ENCODE measurements at places on chromosomes 2 and 18.

DNA sequence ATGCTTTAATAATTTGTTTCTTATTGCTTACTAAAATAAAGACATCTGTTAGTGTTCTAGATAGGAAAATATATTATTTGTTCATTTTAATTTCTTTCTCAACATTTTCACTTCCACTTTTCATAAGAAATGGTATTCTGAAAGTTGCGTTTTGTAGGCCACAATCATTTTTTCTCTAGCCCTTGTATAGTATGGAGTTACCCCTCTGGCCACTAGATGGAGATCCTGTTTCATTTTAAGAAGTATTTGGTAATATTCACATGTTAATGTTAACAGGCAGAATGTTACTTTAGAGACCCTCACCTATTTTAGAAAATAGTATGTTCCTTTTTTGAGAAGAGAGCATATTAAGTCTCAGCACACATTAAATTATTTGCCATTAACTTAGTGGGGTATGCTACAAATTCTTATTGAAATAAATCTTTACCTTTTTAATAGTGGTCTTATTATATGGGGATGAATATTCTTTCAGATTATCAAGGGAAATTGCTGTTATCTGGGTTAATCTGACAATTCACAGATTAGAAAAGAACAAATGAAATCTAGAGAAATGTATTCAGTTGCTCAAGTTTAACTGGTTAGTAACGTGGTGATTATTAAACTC lies 73.9 kb upstream of the TTC27 start:
- DNase-seq = no peak

- no peak for DNase-seq
Measured at GRCh38 chr18:35524226-35524625, 26.5 kb upstream of the INO80C start.

DNA sequence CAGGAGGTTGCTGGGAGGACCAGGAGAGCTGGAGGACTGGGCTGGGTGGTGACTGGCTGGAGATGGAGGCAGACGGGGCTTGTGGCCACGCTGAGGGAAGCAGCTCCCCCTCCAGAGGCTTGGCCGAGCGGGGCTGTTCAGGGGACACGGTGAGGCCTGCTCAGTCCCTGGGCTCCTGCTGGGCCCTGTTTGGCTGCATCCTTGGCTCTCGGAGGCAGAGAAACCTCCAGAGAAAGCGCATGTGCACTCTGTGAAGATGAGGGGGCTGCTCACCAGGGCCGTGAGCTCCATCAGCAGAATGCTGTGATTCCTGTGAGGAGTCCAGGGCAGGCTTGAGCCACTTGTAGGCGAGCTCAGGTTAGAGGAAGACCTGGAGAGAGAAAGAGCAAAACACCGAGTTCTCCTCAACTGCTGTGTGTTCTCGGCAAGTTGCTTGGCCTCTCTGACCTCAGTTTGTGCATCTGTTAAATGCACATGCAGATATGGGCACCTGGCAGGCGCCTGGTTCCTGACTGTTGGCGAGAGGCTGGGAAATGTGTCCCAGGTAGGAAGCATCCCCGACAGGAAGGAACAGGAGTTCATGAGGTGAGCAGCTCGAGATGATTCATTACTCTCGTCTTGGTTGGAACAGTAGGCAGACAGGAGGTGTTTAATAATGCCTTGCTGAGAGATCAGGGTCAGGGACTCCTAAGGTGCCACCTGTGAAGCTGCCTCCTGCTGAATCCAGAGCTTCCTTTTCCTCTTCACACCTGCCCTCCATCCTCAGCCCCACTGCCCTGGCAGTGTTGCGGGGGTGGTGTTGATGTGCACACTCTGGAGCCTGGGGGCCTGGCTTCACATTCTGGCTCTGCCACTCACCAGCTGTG lies 941 bp downstream of the ZAP70 start:
- peak; percentile 61 for DNase-seq

GRCh38 chr2:239889641-239890121 lies 135.5 kb downstream of the NDUFA10 start:
- no peak for DNase-seq

DNA sequence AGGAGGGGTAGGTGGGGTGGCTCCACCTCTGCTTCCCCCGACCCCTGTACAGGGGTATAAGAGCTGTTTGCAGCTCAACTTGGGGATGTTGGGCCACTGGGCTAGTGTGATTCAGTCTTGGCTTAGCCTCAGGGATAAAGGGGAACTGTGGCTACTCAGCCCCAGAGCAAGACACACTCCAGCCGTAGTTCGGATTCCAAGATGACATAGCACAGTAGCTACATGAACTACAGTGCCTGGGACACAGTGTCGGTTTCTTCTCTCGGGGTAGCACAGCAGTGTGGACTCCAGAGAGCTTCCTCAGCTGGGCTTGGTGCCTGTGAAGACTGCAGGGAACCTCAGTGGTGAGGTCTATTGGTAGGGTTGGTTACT lies 21.1 kb downstream of the CARF start:
- DNase-seq = no peak

DNA sequence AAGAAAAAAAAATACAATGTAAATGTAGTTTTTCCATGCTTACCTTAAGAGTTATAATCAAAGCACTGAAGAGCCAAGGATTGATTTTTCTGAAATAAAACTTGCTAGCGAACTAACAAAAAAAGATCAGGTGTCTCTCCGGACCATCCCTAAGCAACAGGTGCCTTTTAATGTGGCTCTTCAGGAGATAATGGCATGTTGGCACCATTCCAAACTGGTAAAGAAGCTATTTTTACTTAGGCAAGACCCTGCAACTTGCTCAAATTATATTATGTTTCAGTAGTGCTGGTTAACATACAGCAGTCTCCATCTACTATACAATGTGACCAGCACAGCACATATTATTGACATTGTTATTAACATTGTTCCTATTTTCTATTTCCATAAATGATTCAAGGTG lies 2.3 kb upstream of the GCC2 start:
- DNase-seq = no peak

GRCh38 chr2:84194949-84195644 lies 264.0 kb downstream of the SUCLG1 start:
- no peak for DNase-seq

GRCh38 chr2:17605696-17606095 lies 65.2 kb downstream of the VSNL1 start:
- no peak for DNase-seq

GRCh38 chr2:95029898-95030341 lies 4.4 kb downstream of the MAL start:
- DNase-seq = no peak

GRCh38 chr2:240959941-240960308 lies 38.5 kb upstream of the SNED1 start:
- DNase-seq = no peak

GRCh38 chr2:100184055-100184737 lies 41.8 kb upstream of the AFF3 start:
- DNase-seq = no peak

DNA sequence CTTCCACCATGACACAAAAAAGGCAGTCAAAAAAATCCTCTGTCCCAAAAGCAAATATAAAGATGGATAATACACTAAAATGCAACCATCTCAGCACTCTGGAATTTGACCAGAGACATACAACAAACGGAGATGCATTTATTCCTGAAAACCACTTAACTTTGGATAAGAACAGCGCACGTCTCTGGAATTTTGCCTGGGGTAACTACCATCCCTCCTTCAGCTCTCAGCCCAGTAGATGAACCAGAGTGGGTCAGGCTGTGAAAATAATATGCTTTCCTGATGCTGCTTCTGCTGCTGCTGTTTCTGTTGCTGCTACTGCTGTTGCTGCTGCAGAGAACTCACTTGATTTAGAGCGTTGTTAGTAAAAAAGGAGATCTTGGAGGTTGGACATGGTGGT lies 133.8 kb upstream of the ACVR2A start:
- no peak for DNase-seq

GRCh38 chr2:62424899-62425298 lies 81.1 kb downstream of the TMEM17 start:
- DNase-seq = no peak

- no peak for DNase-seq
Measured at GRCh38 chr2:127277028-127277427, 16.9 kb downstream of the ERCC3 start.

DNA sequence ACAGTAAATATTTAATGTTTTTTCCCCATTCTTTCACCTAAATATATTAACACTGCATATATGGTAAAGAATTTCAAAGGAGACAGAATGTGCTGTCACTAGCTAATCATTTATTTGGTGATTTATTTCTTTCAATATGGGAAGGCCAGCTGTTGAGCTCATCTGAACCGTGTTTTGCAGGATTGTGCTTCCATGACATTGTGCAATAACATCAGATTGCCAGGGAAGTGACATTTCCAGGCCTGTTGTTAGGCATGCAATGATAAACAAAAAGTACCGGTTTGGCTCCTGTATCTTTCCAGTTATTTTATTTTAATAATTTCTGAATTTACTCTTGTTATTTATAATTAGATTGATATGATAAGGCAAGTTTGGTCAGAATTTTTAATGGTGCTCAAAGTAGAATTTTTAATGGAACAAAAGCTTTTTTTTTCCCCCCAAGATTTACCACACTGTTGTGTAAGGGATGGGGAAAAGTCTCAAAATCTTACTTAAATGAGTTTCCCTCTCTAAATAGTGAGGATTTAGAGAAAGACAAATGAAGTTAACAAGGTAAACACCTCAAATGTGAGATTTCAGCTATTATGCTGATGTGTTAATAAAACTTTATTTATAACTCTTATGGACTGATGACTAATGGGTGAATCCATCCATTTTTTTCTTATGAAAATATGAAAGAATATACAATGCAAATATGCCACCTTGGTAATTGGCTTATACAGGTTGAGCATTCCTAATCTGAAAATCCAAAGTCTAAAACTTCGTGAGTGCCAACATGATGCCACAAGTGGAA lies 52.7 kb downstream of the MALT1 start:
- DNase-seq = no peak

GRCh38 chr2:112026509-112026908 lies 28.6 kb upstream of the TMEM87B start:
- no peak for DNase-seq

DNA sequence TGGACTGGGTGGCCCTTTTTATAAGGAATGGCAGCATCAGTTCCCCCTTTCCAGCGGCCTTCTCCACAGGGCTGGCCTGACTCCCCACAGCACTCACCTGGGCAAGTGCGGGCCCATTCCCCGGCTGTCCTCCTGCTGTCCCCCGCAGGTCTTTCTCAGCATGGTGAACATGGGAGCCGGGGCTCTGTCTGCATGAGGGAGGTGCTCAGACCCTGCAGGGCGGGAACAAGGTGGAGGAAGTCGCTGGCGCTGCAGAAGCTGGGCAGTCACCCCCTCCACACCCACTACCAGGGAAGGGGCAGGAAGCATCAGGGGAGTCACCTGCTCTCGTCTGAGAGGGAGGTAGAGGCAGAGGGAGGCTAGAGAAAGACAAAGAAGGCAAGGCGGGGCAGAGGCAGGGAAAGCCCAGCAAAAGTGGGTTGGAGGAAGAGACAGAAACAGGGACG lies 12.2 kb downstream of the HES6 start:
- no peak for DNase-seq

GRCh38 chr2:128531856-128532255 lies 213.2 kb upstream of the HS6ST1 start:
- no peak for DNase-seq

DNA sequence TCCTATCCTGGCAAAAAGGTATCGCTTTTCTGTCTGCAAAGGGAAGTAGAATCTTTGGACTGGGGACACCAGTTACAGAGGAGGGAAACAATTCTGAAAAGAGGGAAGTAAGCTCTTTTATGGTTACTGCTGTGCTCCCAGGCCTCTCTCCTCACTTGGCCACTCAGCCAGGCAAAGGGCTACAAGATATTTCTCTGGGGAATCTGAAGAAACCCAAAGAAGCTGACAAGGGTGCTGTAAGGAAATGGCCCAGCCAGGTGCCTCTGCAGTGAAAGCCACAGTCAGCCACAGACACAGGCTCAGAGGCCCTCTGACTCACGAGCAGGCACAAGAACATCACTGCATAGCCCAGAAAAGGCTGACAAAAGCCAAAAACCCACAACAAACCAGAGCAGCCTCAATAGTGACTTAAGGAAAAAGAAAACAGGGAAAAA lies 5.8 kb downstream of the HDLBP start:
- peak; percentile 45 for DNase-seq

DNA sequence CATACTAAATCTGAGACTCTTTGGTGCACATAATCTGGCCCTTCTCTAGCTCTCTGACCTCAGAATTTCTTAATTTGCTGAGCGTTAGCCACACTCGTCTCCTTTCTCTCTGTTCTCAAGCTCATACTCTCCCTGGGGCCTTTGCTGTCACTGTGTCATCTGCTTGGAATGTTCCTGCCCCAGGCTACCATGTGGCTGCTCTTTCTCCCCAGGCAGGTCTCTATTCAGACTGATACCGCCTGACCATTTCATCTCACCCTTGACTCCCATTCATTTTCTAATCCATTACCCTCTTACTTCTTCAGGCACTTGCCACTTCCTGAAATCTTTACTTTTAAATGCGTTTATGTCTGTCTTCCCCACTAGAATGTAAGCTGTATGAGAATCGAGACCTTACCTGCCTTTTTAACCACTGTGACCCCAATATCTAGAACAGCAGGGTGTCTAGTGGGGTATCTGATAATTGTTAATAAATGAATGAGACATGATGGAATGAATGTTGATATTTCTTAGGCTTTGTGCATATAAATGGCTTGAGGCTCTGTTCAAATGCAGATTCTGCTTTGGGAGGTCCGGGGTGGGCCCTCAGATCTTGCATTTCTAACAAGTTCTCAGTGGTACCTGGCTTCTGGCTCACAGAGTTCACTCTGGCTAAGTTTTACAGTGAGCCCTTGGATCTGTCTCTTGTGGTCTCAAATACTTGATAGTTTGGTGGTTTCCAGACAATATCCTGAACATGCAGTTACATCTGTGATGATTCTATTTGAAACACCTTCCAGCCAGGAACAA lies 89.9 kb upstream of the EPC2 start:
- DNase-seq = no peak

GRCh38 chr2:32453242-32454062 lies 96.6 kb downstream of the BIRC6 start:
- DNase-seq = no peak

DNA sequence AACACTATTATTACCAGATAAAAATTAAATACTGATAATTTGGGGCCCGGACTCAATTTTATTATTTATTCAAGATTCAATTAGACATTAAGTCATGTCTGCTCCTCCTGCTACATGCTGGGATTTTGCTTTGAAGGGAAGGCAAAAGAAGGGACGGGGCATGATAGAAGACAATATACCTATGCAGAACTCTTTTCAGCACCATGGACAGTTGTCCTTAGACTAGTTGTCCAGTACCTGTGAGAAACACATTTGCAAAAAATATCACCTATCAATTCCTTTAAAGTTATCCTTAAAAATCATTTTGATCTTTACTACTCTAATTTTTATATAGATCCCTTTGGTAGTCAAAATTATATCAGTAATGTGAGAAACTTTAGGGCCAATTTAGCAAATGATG lies 100.2 kb upstream of the SULT1C3 start:
- no peak for DNase-seq

- no peak for DNase-seq
Measured at GRCh38 chr18:3434685-3435084, 15.3 kb upstream of the TGIF1 start.

Data from naive thymus-derived CD8-positive, alpha-beta T cell (primary cell).